Cortex of kidney (tissue), 1 donor: ENCODE measurements at places on chromosomes 7 and 10.

- DNase-seq, result no peak
Measured at GRCh38 chr10:70785190-70785589, at the start of gene TBATA. TSS of gene TBATA (minus strand) at chr10:70785377. CDS start at chr10:70783379, 1,998 bp downstream.

GRCh38 chr7:150860291-150860977 lies 8.1 kb downstream of the AOC1 start:
- DNase-seq, result no peak

- no peak for DNase-seq
Measured at GRCh38 chr10:639751-640672, 49.5 kb downstream of the DIP2C start.

- DNase-seq, result no peak
Measured at GRCh38 chr10:120963594-120964220, 112.5 kb downstream of the WDR11 start.

- DNase-seq, result no peak
Measured at GRCh38 chr7:1536455-1536742, 5.9 kb downstream of the MAFK start.

GRCh38 chr10:35462491-35462934 lies 126.2 kb downstream of the CCNY start:
- no peak for DNase-seq

DNA sequence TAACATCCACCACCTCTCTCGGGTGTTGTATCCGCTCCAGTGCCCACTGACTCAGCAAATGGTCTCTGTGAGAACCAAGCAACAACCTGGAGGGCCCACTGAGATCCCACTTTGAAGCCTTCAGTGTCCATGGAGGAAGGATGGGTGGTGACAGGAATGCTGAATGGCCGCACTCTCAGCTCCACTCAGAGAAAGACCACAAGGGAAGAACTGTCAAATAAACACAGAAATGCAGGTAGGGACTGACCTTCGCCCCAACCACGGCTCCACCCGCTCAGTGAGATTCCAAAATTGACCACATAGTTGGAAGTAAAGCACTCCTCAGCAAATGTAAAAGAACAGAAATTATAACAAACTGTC lies 65.8 kb downstream of the VIPR2 start:
- no peak for DNase-seq

GRCh38 chr10:79905322-79906314 lies 43.3 kb downstream of the SFTPD start:
- no peak for DNase-seq

GRCh38 chr7:28976022-28976421 lies 17.9 kb upstream of the TRIL start:
- DNase-seq, result no peak

DNA sequence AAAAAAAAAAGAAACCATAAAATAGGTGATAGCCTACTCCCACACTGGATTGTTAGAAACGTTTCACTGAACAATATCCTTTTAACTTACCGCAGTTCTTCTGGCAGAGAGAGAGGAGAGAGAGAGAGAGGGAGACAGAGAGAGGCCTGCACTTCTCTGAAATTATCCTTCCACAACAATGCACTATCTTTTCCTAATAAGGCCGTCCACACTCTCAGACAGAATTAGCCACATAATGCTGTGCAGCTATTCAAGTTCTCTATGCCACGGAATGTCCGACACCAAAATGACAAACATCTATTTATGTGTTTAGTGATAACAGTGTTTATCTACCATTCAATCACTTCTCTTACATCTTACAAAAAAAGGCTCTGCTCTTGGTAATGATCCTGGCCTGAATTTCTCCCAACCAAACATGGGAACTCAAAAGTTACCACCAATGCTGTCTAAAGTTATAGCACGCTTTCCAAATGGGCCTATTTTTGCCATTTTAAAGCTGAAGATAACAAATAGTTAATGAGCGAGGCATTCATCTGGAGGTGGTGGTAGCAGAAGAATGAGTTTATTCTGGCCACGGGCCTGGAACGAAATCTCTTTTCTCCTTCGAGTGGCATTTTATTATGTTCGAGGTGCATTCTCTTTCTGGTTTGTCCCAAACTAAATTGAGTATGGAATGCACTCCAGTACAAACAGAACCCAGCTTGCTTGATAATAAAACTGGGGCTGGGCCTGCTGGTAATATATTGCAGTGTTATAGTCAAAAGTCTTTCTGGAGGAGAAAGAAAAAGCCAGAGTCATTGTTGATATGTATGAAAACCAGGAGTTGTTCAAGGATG lies 160.2 kb upstream of the SVIL start:
- DNase-seq, result no peak

DNA sequence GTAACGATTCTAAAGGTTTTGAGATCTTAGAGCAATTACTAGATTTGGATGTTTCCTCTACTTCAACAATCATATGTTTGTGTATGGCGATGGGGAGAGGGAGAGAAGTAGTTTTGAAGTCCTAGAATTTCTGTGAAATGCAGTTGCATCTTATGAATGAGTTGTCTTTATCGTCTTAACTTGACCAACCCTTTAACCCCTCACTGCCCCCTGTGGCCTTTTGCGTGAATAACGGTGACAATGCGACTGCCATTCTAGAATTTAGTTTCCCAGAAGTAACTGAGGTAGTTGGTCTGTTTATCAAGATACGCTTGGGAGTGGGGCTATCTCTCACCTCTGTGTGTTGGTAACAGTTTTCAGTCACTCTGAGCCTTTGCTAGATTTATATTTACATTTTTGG lies 204.6 kb downstream of the HDAC9 start:
- no peak for DNase-seq

DNA sequence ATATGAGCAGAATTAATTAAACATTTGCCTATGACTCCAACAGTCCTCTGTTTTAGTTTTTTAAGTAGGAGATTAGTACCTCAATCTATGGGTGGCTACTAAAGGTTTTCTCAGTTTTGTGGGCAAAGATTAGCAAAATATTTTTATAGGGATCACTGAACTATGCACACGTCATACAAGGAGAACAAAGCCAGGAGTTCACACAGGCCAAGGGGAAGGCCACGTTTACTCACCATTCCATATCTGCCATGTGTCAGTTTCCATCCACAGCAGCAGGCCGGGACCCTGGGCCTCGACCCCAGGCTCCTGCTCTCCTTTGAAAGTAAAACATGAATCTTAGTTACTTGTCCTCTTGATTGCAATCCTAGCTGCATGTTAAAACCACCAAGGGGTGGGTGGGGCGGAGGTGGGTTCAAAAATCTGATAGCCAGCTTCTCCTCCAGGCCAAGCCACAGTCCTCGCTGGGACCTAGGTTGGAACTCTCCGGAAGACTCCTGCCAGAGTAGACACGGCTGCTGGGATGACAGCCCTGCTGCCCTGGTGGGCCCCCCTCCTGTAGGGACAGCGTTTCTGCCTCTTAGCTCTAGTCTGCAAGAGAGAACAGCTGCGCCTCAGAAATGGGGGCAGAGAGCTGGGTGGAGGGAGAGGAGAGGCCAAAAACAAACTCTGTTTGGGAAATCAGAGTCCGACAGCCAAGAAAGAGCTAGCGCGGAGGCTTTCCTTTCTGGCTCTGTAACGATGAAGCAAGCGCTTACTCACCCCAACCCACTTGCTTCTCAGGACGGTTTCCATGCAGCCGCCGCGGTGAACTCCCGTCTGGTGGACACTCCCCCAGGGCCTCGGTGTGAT lies 35.6 kb downstream of the PITRM1 start:
- DNase-seq, result no peak

GRCh38 chr10:92997620-92998019 lies 63.0 kb upstream of the CYP26C1 start:
- DNase-seq, result no peak

DNA sequence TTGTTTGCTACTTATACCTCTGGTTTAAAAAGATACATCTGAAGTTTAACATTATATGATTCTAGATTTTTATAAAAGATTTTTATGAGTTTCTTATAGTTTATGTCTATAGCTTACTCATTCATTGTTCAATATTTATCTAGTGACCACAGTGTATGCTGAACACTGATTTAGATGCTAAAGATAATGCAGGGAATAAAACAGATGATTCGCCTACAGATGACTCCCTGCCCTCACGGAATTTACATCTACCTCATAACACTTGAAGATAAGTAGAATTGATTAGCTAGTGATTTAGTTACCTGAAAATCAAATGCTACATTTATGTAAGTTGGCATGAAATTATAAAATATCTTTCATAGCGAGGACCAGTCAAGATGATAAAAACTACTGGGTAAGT lies 105.8 kb downstream of the HIPK2 start:
- no peak for DNase-seq

DNA sequence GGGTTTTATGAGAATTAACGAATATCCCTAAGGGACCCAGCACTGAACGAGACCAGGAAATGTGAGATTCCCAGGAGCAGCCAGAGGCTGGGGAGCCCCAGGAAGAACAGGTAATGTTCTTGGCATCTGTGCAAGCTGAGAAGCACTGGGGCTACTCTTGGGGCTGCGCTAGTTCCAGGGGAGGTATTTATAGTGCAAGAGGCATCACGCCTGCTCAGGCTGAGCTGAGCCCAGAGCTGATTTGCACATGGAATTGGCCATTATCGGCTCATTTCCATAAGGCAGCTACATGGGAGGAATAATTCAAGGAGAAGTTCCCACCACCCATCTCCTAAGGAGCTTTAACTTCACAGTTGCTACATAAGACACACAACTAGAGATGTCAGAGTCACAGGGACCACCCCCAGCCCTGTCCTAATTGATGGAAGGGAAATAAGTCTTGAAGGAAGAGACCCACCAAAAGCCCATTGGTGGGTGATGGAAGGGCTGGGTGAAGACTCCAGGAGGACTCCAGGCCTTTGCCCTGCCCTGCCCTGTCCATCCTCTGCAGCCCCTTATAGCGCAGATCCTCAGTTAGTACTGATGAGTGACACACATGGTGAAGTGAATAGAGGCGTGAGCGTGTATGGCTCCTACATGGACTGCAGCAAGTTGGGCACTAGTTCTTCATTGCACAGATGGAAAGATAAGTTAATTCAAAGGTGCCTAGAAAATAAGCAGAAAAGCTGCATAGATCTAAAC lies 178.9 kb downstream of the GRID1 start:
- DNase-seq, result no peak

- DNase-seq, result no peak
Measured at GRCh38 chr10:128087146-128087883, 38.9 kb downstream of the MKI67 start.
